Endothelial cell (in vitro differentiated cells): ENCODE measurements at places on chromosomes 7 and 10.

DNA sequence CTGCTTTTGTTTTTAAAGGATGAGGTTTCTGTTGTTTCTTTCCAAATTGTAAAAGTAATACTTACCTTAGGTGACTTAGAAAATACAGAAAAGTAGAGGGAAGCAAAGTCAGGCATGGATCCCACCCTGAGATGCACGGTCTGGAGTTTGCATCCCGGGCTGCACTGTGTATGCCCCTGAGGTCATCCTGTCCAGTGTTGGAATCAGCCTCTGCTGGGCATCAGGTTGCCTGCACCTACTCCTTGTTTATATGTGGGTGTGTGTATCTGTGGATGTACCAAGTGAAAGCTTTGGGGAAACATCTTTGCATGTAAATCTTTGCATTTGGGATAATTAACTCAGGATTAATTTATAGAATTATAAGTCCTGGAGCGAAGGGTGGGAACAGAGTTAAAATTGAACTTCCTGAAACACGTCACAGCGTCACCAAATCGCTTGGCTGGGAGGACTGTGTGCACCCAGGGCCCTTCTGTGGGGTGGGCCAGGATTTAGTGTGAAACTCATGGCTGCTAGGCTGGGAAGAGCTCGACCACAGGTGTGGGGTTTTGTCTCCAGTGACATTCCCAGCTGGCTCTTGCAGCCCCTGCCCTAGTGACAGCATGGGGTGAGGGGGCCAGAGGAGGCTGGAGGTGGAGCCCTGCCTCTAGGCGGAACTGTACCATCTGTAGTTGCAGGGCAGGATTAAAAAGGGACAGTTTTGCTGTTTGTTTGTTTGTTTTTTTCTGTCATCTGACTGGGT lies 27.9 kb downstream of the GTF2IRD1 start:
- DNase-seq, result no peak

GRCh38 chr7:142556740-142557139 lies 192.5 kb upstream of the PRSS1 start:
- DNase-seq, result peak; percentile 42

DNA sequence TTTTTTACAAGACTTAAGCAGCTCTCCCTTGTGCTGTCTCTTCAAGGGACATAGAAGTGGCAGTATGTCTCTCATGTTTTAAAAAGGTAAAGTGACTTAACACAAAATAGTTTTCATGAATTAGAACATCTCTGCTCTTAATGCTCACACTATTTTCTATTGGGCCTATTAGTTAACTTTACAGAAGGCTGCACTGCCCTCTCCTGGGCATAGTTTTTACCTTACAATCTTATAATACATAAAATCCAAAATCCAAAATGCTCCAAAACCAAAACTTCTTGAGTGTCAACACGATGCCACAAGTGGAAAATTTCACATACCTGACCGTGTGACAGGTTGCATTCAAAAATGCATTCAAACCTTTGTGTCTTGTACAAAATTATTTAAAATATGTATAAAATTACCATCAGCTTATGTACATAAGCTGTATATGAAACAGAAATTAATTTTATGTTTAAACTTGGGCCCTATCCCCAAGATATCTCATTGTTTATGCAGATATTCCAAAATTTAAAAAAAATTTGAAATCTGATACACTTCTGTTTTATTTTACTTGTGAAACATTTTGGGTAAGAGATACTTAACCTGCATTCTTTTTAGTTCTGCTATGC lies 25.8 kb downstream of the TES start:
- peak; percentile 33 for DNase-seq

GRCh38 chr7:26497801-26498596 lies 206.3 kb downstream of the SNX10 start:
- no peak for DNase-seq

GRCh38 chr10:125557311-125557710 lies 125.7 kb downstream of the TEX36 start:
- no peak for DNase-seq

DNA sequence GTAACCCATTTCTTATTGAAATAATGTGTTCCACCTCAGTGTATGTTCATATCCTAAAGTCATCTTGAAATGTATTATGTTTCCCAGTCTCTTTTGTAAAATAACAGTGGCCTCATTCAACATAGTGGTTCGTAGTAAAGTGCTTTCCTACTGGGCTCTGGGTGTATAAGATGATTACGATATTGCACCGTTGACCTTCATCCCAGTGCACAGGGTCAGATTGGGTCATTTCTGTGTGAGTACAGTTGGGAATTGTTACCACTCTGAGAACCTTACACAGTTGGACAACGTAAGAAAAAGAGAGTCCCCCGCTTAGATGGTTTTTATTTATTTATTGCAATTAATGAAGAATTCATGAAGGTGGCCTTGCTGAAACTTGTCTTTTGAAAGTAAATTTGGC lies 135.6 kb downstream of the CHN2 start:
- DNase-seq, result no peak

DNA sequence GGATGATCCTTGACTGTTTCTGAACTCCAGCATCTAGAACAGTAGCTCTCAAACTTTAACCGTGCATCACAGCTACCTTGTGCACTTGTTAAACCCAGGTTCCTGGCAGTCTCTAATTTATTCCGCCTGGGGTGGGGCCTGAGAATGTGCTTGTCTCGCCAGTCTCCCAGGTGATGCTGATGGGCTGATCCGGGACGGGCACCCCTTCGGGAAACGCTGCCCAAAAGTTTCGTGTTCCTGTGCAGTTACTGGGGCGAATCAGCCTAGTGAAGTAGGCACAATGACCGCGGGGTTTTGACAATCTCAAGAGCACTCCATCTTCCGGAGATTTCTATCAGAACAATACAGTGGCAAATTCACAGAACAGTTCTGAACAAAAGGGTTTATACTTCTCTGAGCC lies 29.9 kb downstream of the ADCYAP1R1 start:
- no peak for DNase-seq

DNA sequence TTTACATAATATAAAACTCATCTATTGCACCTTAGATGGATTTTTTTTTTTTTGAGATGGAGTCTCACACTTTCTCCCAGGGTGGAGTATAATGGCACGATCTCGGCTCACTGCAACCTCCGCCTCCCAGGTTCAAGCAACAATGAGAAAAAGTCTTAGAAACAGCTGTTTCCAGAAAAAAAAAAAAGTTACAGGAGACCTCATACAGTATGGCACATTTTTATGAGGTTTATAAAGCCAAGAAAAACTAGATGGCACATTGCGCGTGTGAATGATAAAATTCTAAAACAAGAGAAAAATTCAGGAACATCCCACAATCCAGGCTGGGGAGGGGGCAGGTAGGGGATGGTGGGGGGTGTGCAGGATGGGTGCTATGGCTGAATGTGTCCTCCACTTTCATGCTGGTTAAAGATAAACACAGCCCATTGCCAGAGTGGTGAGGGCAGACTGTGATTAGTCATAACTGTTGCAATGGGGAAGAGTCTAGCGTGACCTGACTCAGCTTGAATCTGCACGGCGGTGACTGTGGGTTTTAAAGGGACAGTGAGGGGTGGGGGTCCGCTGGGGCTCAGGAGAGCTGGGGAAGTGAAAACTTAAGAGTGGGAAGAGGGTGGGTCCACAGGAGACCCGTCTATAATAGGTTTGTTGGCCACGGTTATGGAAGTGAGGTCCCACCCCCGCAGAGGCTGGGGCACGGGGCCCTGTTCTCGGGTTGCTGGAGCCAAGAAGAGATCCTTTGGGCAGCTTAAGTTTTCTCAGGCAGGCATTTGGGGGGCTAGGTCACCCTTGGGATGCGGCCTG lies 11.9 kb upstream of the LRRC27 start:
- no peak for DNase-seq
